ENCODE measurements at places on chromosomes 3 and 15.

GRCh38 chr15:97030251-97030650, 699.8 kb downstream of the NR2F2 start:
- DNase-seq: no peak

DNA sequence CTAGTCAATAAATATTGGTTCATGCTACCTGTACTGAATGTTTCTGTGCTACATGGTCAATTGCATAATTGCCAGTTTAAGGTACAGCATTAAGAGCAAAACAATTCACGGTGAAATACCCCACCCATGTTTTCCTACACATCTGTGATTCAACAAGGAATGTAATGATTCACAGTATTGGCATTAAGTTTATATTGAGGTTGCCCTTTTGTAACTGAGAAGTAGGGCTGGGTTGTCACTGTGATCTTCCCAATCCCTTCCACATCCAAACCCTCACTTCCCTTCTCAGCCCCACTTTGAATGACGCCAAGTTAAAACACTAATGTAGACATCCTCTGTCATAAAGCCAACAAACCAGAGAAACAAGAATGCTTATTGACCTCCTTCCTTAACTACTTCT, 112.0 kb upstream of the TJP1 start:
- no peak for DNase-seq

DNA sequence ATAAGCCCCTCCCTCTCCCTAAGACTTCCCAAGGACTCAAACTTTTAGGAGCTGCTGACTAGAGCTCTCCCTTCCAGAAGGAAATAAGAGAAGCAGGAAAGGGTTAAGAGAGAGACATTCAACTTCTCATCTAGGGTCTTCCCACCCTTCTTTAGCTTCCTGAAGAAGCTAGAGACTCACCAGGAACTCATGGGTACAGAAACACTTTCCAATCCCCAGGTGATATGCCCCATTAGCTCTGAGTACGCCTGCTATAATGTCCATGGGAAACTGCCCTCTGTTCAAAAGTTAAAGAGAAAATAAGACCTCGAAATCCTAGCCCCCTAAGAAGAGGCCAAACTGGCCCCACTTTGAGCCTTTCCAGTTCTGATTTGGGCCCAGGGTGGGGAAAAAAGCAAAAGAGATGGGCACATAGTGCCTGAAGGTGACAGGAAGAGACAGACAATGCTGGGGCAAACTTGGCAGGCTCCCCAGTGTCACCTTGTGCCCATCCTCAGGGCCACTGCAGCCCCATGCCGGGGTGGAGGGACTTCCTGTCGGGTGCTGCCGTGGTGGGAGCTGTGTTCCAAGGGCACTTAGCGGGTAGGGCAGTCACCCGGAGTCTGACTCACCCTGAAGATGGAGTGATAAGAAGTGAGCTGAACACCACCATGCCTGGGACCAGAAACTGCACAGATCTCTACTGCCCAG, 29.5 kb downstream of the CCDC12 start:
- no peak for DNase-seq

GRCh38 chr3:43231276-43232000, 54.9 kb upstream of the SNRK start:
- no peak for DNase-seq

DNA sequence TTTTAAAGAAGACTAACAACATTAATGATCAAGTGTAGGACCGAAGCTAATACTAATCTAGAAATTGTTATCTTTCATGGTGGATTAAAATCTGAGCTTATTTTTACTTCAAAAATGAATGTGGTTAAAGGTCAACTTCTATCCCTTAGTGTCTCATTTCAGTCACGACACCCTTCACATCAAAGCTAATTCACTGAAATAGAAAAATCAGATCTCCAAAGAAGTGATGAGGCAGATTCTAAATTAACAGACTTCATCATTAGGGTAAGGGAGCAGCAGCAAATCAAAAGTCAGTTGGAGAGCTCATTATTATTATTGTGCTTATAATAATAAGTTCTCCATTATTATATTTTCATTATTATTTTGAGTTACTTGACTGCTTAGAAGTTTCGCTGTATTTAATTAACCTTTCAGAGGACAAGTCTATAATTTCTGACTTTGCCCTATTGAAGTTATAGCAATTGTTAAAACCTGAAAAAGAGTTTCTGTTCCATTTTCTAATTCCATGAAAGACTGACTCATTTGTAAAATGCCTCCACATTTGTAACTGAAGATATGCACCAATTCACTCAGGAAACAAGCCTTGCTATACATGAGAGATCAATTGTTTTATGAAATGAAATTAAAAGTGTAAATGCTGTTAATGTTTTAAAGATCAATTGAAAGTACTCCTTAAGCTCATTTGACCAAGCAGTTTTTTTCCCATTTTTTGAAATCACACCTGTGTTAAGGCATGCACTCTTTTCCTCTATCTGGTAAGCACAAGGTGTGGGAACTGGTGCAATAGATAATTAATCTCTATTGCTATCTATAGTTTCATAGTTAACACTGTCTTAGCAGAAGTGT, 23.1 kb upstream of the CMC1 start:
- no peak for DNase-seq

GRCh38 chr15:79060175-79060574, 30.4 kb downstream of the RASGRF1 start:
- no peak for DNase-seq

DNA sequence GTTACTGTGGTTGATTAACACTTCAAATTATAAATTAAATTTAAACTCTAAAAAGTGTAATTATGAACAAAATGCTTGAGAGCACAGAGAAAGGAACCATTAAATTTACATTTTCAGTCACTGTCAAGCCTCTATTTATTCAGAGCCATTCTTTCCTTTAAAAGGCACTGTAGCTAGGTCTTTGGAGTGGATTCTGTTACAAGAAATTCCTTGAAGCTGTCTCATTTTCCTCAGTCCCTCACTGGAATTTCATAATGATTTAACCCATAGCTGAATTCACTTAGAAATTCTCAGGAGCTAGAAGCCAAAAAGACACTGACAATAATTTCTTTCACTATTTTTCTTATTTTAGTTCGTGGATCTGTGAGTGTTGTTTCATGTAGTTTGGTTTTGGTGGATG, 81.2 kb upstream of the TCF12 start:
- peak; percentile 27 for DNase-seq

GRCh38 chr15:78049691-78050440, 27.6 kb downstream of the TBC1D2B start:
- DNase-seq: no peak

- no peak for DNase-seq
These were observed 147.7 kb downstream of the SMAD6 start for GRCh38 chr15:66849746-66850077.

DNA sequence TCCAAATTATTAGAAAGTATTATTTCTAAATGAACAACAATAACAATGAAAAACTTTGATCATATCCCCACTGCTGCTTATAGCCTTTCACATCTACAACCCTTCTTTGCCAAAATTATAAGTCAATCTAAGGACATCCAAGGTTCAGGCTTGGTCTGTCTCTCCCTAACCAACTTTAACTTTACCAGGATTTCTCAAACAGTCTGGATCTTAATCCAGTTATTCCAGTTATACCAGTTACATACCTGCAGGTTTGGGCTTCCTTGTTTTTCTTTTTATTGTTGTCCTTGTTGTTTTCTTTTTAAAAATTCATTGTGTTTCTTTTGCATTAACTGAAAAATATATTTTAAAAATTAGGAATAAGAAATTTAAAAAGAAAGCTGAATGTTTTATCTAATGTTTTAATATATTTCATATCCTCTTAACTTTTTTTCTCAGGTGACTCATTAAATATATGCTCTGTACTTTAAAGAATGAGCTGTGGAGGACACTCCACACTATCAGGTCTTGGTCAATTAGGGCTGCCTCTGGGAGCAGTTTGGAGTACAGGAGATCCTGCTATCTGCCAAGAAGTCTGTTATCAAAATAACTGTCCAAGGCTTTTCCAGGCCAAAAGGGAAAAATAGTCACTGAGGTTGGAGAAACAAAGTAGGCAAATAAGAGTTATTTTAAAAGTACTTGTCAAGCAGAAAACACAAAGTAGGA, 421.4 kb downstream of the EPHA6 start:
- DNase-seq: no peak

DNA sequence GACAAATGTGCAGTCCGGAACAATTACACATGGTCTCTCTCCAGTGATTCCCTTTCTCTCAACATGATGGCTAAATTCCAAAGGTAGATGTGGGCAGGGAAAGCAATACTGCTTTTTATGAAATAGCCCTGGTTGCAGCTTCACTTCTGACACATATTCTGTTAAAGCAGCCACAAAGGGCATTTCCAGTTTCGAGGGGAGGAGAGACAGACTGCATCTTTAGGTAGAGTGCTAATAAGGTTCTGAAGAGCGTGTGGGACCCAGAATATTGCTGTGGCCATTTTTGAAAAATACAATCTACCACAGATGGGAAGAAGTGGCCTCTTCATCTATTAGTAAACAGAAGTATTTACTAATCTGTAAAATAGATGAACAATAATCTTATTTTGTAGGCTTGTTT, 139.3 kb upstream of the PEX5L start:
- no peak for DNase-seq

DNA sequence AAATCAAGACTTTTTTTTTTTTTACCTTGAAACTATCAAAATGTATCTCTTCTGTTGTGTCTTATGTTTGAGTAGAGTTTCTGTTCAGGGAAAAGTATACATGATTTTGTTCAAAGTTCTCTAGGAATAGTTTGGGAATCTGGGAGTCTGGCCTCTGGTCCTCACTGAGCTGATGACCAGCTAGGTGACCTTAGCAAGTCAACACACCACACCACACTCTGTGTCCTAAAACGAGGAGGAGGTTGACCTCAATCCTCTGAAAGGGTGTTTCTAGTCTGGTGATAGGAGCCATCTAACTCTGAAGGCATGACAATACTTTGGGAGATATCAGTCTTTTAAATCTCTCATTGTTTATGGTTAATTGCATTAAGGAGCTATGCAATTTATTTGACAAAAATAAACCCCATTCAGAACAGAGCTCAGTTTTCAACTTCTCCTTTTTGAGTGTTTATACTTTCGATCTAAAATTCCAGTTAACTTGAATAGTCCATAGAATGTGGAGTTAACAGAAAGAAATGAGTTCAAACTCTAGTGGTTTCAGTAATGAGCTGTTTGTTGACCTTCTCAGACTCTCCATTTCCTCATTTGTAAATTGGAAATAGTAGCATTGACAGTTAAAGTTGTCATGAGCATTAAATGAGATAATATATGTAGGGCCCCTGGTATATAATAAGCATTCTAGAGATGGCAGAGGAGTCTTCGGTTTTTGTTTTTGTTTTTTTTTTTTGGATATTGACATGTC, 112.2 kb upstream of the LRRN1 start:
- DNase-seq: no peak

DNA sequence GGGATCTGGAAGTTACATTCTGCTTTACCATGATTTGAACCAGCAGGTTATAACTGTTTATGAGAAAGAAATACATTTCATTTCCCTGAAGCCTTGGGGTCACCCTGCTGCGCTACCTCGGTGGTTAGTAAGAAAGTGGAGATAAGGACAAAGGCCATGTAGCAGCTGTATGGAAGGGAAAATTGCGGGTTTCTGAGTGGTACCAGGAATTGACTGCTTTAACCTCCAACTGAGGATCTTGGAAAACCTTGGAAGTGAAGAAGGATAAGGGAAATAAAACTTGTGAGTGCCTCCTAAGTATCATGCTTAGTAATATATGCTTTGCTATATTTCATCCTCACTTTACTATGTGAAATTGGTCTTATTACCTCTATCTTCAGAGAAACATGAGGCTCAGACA, 76.1 kb upstream of the GAP43 start:
- DNase-seq: no peak

DNA sequence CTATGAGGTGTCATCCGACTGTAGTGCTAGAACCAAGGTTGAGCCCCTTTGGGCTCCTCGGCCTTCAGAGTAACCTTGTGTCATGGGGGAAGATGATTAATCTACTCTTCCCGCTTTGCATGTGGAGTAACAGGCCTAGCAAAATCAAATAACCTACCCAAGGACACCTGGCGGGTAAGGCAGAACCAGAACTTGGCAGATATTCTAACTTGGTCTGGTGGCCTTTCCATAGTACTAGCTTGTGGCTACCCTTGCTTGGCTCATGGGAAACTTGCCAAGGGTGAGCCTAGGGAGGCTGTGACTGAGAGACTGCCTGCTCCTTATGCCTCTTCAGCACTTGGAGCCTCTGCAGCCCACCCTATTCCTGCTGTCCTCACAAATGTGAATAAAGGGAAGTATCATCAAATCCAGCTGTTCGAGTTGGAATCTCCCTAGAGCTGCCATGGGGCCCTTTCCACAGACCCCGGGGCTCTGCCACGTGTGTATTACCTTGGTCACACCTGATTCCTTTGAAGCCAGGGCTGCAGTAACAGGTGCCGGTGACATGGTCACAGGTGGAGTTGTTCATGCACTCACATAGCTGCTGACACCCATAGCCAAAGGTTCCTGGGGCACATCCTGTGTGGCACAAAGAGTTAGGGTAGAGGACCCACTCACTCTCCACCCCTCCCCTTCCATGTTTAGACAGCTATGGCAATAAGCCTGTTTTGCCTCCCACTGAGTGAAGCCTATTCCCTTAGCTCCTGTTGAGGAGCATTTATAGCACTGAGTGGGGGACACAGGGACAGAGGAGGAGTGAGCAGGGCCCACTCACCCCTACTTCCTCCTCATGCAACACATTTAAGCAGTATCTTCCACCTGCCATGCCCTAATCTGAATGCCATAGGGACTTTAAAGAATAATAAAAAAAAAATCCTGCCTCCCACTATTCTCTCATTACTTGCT, 46.0 kb downstream of the RAB11A start:
- DNase-seq: no peak

DNA sequence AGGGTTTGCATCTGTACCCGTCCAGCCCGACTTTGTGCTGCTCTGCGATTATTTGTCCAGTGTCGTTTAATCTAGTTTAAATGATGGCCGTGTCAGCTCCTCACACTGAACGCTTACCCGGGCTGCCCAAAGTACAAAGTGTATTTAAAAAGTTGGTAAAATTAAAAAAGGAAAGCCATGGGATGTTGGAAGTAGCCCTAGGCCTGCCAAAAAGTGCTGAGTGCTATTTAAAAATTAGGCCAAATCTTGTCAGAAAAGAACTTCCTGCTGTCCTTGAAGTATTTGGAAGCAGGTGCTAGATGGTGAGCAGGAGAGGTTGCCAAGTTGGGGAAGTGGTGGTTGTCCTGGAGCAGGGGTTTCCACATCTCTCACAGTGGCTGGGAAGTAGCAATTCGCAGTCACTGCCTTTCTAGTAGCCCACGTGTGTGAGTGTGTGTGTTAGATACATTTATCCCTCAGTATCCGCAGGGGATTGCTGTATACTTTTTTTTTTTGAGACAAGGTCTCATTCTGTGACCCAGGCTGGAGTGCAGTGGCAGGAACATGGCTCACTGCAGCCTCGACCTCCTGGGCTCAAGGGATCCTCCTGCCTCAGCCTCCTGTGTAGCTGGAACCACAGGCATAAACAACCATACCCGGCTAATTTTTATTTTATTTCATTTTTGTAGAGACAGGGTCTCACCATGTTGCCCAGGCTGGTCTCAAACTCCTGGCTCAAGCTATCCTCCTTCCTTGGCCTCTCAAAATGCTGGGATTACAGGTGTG, 664 bp downstream of the PPCDC start:
- DNase-seq: no peak

- DNase-seq: no peak
These were observed 68.8 kb downstream of the FOXB1 start for GRCh38 chr15:60072826-60073465.

- peak; percentile 55 for DNase-seq
These were observed 618.5 kb upstream of the BCHE start for GRCh38 chr3:166455744-166456143.

- no peak for DNase-seq
These were observed 55.6 kb downstream of the CGGBP1 start for GRCh38 chr3:88003115-88003755.

GRCh38 chr15:82186719-82187406, 75.7 kb downstream of the EFL1 start:
- no peak for DNase-seq

All from non-pigmented ciliary epithelial cell (primary cell).